ENCODE measurements at places on chromosomes 3 and 15.

GRCh38 chr3:94596141-94596540, 533.3 kb downstream of the NSUN3 start:
- DNase-seq: no peak

- no peak for DNase-seq
Measured at GRCh38 chr15:45657254-45657653, 22.4 kb downstream of the SQOR start.

DNA sequence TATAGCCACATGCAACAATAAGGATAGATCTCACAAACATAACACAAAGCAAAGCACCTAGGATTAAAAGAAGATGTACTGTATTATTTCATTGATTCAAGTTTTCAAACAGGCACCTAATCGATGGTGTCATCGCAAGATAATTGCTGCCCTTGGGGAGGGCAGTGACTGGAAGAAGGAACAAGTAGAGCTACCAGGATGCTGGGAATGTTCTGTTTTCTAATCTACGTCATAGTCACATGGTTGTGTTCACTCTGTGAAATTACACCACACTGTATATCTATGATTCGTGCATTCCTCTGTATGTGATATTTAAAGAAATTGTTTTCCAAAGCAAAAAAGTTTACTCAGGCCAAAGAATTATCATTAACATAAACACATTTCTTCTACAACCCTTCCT, 236.6 kb downstream of the FGF12 start:
- no peak for DNase-seq

- peak; percentile 88 for DNase-seq
Measured at GRCh38 chr3:195850857-195851543, 39.3 kb upstream of the MUC4 start.

GRCh38 chr3:13495921-13496723, 16.0 kb downstream of the HDAC11 start:
- peak; percentile 71 for DNase-seq

DNA sequence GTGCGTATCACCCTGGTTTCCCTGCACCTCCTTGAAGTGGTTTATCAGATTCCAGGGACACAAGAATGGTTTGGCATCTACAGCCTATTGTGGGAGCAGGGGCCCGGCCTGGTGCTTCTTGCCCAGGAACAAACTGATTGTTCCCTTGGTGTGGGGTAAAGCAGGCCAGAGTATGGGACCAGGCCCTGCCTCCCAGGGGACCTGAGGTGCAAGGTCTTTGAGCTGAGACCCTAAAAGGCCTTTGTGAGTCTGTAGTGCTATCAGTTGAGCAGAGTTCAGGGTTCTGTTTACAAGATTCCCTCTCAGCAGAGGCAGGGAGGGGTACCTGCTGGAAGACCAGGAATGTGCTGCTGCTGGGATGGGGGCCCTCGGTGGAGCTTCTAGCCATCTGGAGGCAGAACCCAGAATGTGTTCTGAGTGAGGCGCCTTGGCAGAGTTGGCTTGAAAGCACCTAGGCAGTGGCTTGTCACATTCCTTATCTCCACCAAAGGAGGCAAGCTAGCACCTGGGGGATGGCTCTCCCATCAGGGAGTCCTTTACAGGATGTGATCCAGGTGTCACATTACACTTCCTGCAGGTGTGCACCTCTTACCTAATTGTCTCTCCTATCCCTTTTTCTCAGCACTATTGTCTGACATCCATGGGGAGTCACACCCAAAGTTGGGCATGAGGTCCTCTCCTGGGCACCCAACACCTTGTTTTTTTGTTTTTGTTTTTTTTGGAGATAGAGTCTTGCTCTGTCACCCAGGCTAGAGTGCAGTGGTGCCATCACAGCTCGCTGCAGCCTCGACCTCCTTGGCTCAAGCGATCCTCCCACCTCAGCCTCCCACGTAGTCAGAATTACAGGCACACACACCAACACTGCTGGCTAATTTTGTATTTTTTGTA, 13.1 kb downstream of the FLNB start:
- peak; percentile 76 for DNase-seq

DNA sequence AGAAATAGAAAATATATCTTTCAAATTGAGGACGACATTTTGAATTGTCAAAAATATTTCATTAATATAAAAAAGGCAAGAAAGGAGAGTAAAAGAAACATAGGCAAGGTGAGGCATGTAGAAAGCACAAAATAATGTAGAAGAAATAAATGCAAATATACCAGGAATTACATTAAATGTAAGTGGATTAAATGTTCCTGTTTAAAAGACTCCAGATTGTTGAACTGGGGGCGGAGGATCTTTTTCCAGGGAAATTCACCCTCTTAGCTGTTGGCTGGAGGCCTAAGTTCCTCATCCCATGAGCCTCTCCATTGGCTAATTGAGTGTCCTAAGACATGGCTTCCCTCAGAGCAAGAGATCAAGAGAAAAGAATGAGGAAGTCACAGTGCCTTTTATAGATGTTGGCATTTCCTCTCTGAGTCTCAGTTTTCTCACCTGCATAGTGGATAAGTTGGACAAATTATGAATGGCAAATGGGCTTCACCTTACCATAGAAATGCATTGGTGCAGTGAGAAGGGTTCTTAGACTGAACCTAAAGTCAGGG, 147.4 kb upstream of the SMAD3 start:
- DNase-seq: no peak

Measured in iPS-NIHi11 (cell line).